ENCODE measurements at places on chromosomes 3 and 15.

- DNase-seq: no peak
These were observed 79.1 kb downstream of the TRPC1 start for GRCh38 chr3:142802891-142803290.

DNA sequence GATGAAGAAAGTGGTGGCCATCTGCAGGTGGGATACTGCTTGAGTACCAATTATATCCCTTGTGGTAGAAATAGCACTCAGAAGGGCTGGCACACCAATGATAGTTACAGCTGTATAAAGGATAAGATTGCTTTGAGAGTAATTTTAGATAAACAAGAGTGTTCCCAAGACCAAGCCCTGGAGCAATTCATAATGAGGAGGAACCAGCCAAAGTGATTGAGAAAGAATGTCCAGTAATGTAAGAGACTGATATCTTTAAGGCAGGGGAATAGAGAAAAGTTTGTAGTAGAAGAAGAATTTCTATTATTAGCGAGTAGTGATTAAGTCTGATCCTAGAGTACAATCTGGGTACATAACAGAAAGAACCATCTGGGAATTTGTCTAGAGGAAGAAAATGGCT, 945.1 kb downstream of the OTOL1 start:
- DNase-seq: no peak

- no peak for DNase-seq
These were observed 272.9 kb downstream of the IL5RA start for GRCh38 chr3:2837239-2837638.

- DNase-seq: peak; percentile 79
These were observed at the start of gene B3GALNT1 for GRCh38 chr3:161104561-161105551. Gene B3GALNT1 (minus strand): TSS chr3:161105349. CDS start chr3:161086754, 18,595 bp downstream.

DNA sequence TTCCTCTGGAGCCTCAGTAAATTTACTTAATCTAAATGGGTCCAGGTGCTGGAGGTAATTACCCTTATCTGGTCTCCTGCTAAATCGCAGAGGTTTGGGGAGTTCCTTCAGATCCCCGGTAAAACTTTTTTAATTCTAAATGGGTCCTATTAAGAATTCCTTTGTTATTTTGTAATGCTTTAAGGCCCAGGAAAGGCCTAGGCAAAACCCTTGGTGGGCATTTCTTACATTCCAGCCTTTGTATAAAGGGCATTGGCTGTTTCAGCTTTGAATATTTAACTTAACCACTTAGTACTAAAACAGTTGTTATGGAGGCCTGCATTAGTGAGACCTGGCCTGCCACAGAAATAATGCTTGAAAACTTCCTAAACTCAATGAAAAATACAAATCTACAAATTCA, 14.9 kb upstream of the ZNF662 start:
- DNase-seq: no peak

- no peak for DNase-seq
These were observed 921 bp downstream of the FBXL2 start for GRCh38 chr3:33278163-33278562.

GRCh38 chr15:74960286-74960685, 3.7 kb upstream of the RPP25 start:
- no peak for DNase-seq

DNA sequence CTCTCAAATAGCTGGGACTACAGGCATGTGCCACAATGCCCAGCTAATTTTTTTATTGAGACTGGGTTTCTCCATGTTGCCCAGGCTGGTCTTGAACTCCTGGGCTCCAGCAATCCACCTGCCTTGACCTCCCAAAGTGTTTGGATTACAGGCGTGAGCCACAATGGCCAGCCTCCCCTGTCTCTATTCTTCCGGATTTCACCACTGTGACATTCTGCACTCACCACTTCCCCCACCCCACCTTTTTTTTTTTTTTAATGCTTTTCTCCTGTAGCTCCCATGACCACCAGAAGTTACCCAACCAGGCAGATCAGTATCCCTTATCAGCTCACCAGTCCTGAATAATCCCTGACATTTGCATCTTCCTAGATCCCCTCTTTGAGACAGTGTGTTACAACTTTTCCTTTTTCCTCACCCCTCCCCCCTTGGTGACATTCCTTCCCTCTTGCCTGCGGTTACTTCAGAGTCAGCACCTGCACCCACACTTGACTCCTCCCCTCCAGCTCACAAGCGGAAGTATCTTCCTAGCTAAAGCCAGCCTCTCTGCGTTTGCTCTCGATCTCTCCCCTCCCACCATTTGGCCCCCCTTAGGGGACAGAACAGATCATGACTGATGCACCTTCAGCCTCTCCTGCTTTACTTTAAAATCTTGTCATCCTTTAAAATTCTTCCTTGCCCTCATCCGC, 13.5 kb upstream of the ZNF592 start:
- no peak for DNase-seq

DNA sequence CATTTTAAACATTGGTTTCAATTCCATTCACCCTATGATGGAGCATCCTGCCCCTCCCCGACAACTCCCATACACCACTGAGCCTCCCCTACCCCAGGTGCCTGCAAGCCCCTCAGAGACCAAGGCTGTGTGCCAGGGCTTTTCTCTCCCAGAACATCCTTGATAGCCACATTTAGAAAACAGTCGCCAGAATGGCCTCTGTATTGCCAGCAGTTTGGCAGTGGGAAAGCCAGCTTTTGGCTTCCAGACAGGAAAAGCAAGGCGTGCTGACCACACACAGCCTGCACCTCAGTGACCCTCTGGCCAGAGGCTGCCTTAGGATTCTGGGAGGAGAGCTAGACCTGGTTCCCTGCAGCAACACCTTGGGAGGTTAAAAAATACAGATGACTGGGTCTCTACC, 18.2 kb upstream of the HRH1 start:
- no peak for DNase-seq

- DNase-seq: no peak
These were observed 812 bp downstream of the P4HTM start for GRCh38 chr3:48990636-48991469.

DNA sequence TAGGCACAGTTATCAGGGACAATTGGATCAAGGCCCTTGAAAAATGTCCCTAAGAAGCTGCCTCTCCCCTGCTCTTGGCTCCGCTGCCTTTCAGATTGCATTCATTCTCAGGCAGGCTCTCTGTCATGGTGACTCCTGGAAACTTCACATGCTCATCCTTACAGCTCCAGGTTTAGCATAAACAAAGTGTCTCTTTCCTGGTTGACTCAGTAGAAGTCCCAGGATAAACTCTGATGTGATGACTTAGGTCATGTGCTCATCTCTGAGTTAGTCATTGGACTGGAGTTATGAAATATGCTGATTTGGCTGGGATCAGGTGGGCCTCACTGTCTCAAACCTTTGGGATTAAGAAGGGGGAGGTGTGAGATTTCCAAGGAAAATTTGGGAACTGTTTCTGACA, 243.8 kb downstream of the ZNF621 start:
- DNase-seq: no peak

- no peak for DNase-seq
These were observed 53.1 kb upstream of the MAP4 start for GRCh38 chr3:48069339-48069738.
